ENCODE measurements at places on chromosomes 12 and 14. TPM values are rescaled to one million over a fixed set of nuclear protein-coding genes. Genes with fewer than 3 reads are reported as not detected.

The RNF212B gene
- total RNA-seq, result not detected

DNA sequence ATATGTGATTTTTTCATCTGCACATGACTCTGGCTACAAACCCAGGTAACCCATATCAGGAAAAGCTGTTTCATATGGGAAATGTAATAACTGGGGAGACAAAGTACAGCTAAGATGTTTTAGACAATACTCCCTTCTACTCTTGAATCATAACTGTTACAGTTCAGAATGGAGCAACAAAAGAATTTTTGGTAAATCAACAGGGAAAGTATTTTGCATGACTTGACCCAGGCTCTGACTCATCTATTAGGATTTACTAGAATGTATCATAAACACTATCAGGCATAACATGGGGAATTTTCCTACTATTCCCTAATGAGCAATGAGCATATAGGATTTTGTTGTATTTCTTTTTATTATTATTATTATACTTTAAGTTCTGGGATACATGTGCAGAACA, 553.0 kb downstream of the SLC16A7 start:
- DNase-seq, result no peak

- no peak for DNase-seq
These were observed 140.3 kb upstream of the SEL1L start for GRCh38 chr14:81673930-81674329.

The KRT6B gene
- not detected for total RNA-seq

DNA sequence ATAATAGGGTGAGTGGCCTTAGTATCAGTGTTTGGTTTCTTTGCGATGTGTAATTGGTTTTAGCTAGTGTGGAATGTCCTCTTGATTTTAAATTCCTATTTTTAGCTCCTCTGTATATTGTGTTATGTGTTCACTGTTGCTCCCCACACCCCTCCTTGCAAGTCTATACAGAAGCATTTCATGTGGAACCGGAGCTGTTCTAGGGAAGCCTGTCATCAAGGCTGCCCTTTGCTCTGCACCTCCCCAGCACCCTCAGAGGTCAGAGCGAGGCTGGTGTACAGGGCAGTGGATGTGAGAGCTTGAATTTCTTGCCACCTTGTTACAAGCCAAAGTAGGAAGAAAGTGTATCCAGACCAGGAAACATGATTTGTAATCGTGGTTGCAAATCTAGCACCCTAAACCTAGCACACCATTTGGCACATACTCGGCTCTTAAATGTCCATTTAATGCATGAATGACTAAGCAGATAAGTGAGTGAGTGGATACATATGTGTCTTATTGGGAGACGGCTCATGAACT, 376.8 kb downstream of the RGS6 start:
- peak; percentile 30 for DNase-seq

Measured in activated CD4-positive, alpha-beta T cell treated with anti-CD3 and anti-CD28 coated beads, Interleukin-2, amount 10 ng/mL, durations not matched to agents 24 days and 14 days (primary cell).